ENCODE measurements at places on chromosomes 3 and 15.

GRCh38 chr3:183577346-183577745 is 21.8 kb upstream of the KLHL6 start:
- DNase-seq: no peak

- DNase-seq: no peak
These were observed 2.8 kb downstream of the CHD2 start for GRCh38 chr15:92902737-92903593.

GRCh38 chr3:166570102-166570501 is 732.9 kb upstream of the BCHE start:
- no peak for DNase-seq

DNA sequence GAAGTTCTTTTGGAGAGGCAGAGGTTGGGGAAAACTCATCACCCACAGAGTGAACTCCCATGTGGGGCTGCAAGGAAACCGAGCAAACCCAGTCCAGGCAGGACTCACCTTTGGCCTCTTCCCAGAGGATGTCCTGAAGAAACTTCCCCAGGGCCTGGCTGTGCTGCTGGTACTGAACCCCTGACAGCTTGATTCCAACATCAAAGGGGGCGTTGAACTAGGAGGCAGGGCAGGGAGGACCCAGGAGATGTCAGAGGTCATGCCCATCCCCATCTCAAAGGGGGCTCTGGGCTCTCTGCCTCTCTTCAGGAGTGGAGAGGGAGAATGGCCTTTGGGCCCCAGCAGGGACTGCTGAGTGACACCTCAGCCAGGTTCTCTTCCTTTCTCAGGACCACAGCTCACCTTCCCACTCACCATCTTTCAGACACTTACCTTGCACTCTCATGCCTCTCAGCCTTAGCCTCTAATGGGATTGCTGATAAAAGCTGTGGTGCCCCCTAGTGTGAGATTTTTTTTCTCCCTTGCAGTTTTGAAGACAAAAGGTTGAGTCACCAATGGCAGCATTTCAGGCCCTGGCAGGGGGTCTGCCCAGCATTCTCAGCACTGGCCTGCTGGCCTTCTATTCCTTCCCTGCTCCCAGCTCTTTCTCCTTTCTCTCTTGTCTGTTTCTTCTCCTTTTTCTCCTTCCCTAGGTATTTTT is 6.0 kb downstream of the GHRL start:
- no peak for DNase-seq

- no peak for DNase-seq
These were observed 1.0 kb downstream of the IQSEC1 start for GRCh38 chr3:13072239-13072599.

DNA sequence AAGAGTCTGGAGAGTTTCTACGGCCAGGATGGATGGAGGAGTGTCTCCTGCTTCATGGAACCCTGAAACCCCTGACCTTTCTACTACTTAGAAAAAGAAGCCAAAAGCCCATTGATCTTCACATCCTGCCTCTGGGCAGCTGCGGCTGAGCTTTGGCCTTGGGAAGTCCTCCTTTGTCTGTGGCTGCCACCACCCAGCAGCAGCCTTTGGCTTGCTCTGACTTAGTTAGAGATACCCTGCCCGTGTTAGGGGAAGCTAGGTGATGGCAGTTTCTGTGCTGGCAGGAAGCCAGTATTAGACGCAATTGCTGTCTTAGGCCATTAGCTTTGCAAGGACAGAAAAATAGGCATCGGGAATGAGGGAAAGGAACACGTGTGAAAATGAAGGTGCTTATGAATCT is 18.8 kb downstream of the APH1B start:
- no peak for DNase-seq

GRCh38 chr3:188272481-188273372 is 118.8 kb downstream of the LPP start:
- DNase-seq: no peak

- DNase-seq: no peak
These were observed 1.1 kb downstream of the SH2D7 start for GRCh38 chr15:78093242-78094020.

DNA sequence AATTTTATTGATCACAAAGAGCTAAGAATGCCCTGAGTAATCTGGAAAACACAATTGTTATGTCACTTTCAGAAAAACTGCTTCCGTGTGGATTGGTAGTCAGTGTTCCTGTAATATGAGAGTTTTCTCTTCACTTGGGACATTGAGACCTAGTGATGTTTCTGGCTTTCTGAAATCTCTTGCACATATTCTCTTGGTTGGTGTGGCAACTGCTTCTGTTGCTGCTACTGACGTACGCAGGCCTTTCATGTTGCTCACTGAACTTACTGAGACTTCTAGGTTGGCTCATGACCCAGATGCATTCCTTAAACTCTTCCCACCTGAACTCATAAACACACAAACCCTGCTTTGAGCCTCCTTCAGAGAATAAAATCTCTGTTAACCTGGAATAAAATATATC is 175.0 kb upstream of the PFN2 start:
- no peak for DNase-seq

DNA sequence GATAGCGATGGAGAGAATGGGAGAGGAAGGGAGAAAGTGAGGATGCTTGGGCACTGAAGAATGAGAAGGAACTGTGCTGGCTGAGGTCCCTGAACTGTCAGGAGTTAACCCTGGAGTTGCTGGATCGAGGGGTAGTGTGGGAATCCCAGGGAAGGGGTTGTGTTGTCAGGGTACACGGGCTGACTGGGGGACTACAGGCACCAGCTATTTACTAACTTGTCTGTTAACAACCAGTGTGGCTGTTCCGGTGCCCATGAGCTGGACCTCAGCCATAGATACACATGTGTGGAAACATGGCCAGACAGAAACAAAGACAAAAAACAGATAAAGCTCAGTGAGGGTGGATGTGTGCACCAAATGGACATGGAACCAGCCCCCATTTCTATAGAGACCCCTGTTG is 55.1 kb downstream of the GASK1A start:
- DNase-seq: no peak

DNA sequence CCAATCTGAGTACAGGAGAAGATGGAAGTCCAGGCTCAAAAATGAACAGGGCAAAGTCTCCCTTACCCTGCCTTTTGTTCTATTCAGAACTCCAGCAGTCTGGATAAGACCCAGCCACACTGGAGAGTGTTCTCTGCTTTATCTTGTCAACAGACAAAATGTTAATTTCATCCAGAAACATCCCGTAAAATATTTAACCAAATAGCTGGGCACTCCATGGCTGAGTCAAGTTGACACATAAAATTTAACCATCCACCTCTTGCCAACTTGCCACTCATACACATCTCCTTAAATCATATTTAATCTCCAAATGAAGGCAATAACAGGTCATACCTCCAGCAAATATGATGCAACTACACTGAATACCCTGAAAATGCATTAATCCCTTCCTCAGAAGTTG is 33.6 kb downstream of the MKRN3 start:
- DNase-seq: no peak

DNA sequence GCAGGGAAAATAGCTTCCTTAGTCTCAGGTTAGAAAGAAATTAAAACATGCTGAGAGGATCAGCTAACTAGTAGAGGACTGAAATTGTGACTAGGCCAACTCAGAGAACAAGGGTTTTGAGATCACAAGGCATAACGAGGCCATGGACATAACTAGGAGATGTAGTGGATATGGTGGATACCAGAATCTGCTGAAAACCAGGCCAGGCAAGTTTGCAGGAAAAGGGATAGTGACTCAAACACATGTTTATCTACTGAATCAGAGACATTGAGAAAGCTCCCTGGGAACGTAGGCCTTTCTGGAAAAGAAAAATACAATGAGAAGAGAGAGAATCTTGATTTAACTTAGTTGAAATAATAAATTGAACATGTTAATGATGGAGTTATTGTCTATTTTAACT is 326.5 kb upstream of the GBE1 start:
- no peak for DNase-seq

- no peak for DNase-seq
These were observed 94.5 kb upstream of the MYZAP start for GRCh38 chr15:57496946-57497869.

DNA sequence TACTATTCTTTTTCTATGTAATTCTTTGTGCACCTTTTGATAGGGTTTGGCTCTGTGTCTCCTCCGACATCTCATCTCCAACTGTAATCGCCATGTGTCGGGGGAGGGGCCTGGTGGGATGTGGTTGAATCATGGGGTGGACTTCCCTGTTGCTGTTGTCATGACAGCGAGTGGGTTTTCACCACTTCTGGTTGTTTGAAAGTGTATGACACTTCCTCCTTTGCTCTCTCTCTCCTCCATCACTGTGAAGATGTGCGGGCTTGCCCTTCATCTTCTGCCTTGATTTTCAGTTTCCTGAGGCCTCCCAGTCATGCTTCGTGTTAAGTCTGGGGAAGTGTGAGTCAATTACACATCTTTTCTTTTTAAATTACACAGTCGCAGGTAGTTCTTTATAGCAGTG is 225.8 kb upstream of the DPPA4 start:
- DNase-seq: peak; percentile 6

GRCh38 chr15:34014556-34014955 is 24.4 kb downstream of the AVEN start:
- DNase-seq: no peak

DNA sequence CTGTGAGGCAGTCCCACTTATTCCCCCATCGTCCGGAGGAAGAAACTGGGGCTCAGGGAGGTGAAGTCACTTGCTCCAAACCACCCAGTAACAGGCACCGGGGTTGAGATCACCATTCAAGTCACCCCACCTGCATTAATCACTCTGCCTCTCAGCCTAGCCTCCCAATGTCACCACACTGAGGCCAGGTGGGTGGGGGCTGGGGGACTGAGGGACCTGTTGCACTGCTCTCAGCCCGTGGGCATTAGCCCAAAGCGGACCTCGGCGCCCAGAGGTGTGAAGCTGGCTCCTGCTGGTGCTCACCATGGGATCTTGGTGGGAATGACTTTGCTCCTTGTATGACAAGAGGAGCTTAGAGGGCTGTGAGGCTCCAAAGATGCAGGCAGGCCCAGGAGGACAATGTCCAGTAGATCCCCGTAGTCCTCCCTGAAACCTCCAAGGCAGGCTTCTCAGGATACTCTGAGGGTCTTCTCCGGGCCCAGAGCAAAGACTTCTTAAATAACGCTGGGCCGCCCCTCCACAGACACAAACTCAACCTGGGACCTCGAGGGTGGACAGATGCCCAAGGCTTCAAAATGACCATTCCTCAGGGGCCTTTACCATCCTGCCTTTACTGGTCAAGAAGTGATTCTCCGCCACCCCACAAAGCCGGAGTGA is 1.7 kb downstream of the NT5DC2 start:
- DNase-seq: no peak
